ENCODE measurements at places on chromosomes 5 and 9.

- DNase-seq = no peak
Measured at GRCh38 chr9:16243798-16244197, 626.7 kb downstream of the BNC2 start.

- DNase-seq = no peak
Measured at GRCh38 chr5:149732324-149733128, 2.4 kb downstream of the PPARGC1B start.

- DNase-seq = no peak
Measured at GRCh38 chr5:134570365-134570758, 44.9 kb downstream of the JADE2 start.

DNA sequence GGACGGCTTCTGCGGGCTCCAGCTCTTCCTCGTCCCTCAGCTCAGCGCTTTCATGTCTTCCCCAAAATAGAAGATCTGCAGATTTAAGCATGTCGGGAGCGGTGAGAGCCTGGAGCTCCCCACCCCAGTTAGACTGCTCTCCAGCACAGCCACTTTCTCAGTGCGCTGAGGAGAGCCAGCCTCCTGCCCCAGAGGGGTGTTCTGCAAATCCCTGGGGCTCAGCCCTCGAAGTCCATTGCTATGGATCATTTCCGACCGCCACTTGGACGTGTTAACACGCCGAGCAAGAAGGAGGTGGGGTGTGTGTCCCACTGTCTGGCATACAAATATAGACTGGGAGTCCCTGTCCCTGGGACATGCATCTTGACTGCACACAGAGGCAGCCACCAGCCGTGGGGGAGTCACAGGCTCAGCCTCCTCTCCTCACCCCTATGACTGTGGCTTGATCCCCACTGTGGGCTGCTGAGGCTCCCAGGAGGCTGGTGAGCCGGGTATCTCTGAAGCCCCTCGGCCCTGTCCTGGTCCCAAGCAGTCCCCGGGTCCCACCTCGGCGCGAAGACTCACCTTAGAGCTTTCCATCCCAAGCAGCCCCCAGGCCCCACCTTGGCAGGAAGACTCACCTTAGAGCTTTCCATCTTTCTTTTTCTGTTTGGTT lies 30.0 kb upstream of the RNF130 start:
- DNase-seq = no peak

DNA sequence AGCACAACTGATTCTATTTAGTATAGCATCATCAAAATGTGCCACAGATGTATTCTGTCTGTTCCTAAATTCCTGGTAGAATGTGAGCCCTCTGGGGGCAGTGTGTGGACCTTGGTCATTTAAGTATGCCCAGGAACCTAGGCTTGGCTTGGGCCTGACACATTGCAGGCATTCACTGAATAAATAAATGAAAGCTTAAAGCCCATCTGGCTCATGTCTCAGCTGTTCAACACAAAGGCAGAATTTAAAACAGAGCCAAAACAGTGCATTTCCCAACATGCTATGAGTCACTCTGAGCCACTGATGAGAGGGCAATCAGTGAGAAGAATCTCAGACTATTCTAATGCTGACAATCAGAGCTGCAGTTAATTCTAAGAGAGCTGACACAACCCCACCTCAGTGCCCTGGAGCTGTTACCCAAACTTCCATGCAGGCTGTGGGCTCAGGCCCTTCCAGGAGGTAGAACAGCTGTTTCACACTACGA lies 8.1 kb downstream of the FAM193B start:
- DNase-seq = peak; percentile 46

- DNase-seq = no peak
Measured at GRCh38 chr5:174572591-174572990, 151.8 kb upstream of the MSX2 start.

GRCh38 chr5:73796164-73797131 lies 170.5 kb downstream of the ARHGEF28 start:
- no peak for DNase-seq

DNA sequence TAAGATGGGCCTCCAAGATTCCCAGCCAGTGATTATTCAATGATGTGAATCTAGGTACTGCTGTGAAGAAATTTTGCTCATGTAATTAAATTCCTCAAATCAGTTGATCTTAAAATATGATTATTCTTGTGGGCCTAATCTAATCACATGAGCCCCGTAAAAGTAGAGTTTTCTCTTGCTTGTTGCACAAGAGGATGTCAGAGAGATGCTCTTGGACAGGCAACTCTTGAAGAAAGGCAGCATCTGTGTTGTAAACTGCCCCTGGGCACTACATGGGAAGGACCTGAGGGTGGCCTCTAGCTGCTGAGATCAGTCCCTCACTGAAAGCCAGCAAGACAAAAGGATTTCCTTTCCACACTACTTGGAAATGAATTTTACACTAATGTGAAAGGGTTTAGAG lies 132.9 kb downstream of the TRPM3 start:
- no peak for DNase-seq

Data from right lung (tissue), 10 donors.